NCI-H187 treated with DMSO at 0.1 percent for 48 hours (cell line): ENCODE measurements at places on chromosomes 3 and 15.

DNA sequence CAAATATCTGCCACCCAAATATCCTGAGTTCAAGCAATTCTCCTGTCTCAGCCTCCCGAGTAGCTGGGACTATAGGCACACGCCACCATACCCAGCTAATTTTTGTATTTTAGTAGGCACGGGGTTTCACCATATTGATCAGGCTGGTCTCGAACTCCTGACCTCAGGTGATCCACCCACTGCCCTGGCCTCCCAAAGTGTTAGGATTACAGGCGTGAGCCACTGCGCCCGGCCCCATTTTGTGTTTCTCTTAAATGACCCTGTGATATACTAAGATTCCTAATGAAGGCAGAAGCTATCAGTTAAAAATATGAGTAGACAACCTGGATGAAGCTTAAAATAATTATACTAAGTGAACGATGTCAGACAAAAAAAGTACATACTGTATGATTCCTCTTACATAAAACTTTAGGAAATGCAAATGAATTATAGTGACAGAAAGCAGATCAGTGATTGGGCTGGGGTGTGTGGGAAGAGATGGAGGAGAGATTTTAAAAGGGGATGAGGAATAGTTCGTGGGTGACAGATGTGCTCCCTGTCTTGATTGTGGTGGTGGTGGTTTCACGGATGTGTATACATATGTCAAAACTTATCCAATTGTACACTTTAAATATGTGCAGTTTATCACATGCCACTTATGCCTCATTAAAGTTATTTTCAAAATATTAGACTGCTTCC is 3.8 kb upstream of the KLHL40 start:
- no peak for DNase-seq

DNA sequence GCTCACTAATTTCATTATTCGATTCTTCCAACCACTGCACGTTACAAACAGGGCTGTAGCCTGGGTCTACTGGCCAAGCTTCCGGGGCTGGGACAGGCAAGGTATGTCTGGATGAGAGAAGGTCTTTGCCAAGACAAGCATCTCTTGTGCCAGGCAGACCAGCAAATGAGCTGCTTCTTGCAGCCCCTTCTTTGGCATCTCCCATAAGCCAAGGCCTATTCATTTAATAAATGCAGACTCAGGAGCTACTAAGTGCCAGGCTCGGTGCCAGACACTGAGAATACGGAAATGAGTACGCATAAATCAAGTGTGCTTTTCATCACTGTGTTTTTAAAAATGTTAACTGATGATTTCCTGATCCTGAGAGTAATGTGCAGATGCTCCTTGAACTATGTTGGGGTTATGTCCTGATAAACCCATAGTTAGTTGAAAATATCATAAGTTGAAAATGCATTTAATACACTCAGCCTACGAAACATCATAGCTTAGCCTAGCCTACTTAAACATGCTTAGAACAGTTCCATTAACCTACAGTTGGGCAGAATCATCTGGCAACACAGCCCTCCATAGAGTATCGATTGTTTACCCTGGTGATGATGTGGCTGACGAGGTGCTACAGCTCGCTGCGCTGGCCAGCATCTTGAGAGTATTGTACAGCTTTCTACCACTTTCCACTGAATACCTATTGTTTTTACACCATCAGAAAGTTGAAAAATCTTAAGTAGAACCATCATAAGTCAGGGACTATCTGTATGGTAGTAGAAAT is 135.0 kb upstream of the CTDSPL start:
- no peak for DNase-seq

DNA sequence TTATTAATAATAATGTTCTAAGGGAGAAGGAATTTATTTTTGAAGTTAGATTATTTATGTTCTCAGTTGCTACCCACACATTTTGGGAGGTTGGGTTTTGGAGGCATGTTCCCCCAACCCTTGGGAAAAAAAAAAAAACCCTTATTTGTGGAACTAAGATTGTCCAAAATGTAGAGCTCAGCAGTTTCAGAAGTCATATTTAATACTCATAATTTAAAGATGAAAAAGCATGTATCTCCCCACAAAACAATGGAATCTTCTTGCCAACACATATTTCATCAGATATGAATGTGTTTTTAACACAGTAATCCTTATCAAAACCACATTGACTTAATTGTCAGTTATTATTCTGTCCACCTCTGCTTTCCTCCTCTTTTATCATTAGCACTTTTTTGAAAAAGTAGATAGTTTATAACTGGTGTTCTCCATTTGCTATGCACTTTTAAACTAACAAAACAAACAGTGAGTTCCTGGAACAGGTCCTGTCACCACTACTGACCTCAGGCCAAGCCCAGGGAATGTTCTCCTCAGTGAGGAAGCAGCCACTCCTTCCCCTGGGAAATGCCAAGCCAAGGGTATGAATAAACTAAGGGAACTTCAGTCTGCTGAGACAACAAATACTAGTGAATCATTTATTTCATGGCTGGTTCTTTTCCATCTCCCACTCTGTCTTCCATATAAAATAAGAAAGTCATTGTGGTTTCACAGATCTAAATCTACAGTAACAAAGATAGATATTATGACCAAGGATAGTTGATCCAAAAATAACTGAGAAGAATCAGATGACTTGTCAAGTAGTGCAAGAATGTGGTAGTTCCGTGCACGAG is 414.4 kb upstream of the ALCAM start:
- DNase-seq: no peak

DNA sequence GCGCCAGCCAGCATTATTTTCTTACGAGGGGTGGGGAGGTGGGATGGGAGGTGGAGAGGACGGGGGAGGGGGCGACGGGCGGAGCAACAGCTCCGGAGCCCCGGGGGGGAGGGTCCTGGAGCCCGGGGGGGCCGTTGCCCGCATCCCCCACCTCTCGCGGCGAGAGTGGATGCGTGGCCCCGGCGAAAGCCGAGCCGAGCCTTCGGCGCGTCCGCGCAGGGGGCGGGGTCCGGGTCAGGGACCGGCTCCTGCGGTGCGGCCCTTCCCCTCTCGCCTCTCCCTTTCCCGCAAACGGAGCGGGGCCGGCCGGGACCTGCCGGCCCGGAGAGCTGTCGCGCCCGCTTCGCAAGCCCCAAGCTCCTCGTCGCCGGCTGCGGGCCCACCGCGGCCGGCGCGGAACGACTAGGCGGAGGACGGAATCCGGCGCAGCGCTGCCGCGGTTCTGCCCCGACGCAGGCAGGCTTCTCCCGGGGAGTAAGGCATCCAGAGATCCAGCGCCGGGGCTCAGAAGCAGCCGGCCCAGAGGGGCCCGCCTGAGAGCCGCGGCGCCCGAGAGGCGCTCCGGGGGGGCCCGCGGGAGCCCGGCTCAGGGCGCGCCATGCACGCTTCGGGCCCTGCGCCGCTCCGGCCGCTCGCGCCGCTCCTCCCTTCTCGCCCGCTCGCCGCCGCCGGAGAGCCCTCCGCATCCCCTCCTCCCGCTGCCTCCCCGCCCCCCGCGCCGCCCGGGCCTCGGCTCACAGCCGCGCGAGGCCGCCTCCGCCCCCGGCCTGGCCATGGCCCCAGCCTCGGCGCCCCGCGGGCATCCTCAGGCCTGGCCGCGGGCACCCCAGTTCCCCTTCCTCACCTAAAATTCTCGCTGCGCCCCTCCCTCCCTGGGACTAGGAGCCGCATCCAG is 459 bp upstream of the ADCY5 start:
- no peak for DNase-seq

DNA sequence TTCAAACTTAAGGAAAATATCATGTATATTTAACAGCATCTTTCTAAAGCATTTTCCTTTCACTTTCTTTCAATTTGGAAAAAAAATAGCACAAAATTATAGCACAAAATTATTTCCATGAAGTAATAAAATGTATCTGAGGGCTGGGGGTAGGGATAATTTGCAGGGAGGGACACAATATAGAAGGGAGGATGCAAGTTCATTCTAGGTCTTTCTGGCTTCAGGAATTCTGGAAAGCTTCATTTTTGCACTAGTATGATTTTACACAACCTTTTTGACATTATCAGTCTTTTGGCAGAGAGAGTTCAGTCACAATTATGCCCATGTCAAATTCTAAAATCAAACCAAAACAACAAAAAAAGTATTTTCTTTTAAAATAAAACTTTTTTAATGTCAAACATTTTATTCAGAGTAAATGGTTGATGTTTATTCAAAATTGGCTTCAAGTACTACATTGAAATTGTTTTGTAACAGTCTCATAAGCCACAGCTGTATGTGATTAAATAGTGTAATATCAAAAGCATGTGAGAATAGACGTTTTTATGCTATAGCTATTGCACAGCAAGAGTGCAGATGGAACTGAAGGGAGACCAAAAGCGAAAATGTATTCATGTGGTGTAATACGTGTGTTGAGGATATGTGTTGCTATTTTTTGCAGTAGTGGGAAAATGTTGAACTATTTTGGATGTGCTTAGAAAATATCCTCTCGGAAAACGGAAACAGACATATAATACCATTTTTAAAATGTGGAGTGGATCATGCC is 5.8 kb downstream of the RBMS3 start:
- no peak for DNase-seq

DNA sequence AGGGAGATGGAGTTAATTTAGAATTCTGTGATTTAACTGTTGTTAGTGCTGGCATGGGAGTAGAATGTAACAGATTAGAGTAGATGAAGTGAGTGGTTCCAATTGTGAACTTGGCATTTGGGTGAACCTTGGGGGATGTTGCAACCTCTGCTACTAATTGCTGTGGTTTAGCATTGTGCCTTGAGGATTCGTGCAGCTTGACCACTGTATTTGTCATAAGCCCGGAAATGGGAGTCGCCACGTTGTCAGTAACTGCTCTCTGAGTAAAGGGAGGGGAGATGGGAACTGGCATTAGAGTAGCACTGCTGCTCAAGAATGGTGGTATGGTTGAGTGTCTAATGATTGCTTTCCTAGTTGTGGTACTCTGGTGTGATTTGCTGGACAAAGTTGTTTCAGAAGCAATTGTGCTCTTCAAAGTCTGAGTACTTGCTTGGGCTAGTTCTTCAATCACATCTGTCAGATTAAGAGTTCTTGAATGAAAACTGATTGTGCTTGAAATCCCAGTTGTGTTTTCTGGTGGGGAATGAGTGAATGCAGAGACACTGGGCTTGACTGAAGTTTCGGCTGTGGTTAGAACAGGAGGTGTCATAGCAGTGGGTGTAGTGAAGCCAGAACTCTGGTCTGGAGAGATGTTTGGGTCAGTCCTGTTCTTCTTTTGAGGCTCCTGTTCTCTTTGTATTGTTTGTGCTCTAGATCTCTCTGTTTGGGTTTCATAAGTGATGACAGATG is 15.4 kb downstream of the IGSF10 start:
- DNase-seq: no peak

GRCh38 chr3:14929310-14930074 is 17.9 kb upstream of the NR2C2 start:
- no peak for DNase-seq

DNA sequence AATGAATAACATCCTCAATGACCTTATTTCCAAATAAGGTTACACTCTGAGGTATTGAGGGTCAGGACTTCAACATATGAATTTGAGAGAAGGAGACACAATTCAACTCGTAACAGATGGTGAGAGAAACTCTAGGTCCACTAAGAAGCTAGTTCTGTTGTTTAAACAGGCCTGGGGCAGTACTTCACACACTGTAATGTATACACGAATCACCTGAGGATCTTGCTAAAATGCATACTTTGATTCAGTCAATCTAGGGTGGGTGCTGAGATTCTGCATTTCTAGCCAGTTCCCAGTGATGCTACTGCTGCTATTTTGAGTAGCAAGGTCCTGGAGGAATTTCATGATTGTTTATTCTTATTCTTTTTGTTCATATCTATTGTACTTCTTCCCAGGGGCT is 186.8 kb downstream of the SATB1 start:
- no peak for DNase-seq

GRCh38 chr3:142863010-142863817 is 25.7 kb downstream of the PCOLCE2 start:
- DNase-seq: no peak

GRCh38 chr15:63372753-63373152 is 8.9 kb downstream of the CA12 start:
- DNase-seq: no peak

DNA sequence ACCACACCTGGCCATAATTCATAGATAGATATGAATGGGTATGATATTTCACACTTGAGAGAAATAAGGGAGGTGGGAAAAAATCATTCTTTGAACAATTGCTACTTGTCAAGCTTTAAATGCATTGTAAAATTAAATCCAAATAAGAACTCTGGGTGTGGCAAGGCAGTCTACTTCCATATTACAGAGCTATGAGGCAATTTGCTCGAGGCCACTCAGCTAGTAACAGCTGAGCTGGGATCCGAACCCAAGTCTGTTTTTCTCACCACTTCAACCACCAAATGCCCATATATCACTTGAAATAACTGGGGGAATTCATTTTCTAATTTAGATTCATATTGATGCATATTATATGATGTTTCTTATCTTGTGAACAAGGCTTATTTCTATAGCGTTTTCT is 482.2 kb upstream of the ADAMTS9 start:
- no peak for DNase-seq

GRCh38 chr15:89621547-89621946 is 33.7 kb downstream of the KIF7 start:
- no peak for DNase-seq

- DNase-seq: no peak
Observed at GRCh38 chr3:176055836-176056235, 1141.4 kb downstream of the TBL1XR1 start.

GRCh38 chr3:136567599-136568188 is 184.5 kb downstream of the STAG1 start:
- no peak for DNase-seq

DNA sequence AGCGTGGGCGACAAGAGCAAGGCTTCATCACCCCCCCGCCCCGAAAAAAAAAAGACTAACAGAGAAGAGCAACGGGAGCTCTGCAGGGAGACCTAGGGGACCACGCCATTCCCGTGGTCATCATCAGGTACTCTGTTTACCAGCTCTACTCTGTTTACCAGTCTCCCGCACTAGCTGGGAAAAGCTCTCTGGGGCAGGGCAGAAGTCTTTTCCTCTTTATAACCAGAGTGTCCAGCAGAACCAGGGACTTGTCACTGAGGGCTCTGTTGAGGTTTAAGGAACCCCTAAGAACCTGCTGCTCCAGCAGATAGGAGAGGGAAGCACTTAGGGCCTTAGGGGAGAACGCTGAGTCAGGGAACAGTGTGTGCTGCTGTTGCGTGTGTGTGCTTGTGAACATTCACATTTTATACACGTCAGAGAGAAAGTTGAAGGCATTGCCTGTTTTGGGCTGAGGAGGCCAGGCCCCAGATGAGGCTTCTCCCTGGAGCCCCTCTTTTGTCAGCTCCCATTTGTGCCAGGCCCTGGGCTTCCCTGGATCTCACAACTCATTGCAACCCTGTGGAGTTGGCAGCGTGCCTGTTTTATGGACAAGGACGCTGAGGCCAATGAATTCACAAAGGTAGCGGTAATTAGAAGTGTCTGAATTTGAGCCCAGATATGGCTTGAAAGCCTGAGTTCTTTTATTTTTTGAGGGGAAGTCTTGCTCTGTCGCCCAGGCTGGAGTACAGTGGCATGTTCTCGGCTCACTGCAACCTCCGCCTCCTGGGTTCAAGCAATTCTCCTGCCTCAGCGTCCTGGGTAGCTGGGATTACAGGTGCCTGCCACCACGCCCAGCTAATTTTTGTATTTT is 24.2 kb upstream of the ERICH6 start:
- DNase-seq: no peak

DNA sequence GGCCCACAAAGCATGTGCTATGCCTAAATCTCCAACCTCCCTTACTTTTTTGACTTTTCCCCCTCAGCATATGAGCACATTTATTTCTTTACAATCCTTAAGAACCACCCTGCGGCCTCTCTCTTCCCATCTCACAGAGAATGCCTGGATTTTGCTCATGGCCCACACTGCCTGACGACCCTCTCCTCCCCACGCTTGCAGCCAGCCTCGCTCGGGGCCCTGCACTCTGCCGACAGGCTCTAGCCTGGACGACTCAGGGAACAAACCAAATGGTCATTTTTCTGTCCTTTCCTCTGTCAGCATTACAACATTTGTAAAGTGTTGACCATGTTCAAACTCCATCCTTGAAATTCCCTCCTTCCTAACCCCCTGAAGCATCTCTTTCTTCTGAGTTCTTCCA is 11.7 kb downstream of the HES1 start:
- DNase-seq: no peak
